Hematopoietic multipotent progenitor cell treated with erythropoietin and hydrocortisone succinate and interleukin-3 and kit ligand, for 6 days (in vitro differentiated cells): ENCODE measurements at places on chromosomes 7 and 10.

DNA sequence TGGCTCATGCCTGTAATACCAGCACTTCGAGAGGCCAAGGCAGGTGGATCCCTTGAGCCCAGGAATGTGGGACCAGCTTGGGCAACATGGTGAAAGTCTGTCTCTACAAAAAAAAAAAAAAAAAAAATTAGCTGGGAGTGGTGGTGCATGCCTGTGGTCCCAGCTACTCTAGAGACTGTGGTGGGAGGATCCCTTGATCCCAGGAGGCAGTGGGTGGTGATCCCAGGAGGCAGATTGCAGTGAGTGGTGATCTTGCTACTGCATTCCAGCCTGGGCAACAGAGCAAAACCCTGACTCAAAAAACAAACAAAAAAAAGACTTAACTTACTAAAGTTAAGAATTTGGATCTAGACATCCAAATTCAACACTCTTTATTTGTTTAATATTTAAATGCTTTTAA lies 10.2 kb upstream of the ADO start:
- no peak for DNase-seq

GRCh38 chr7:39407137-39407536 lies 159.1 kb upstream of the YAE1 start:
- peak; percentile 13 for DNase-seq

GRCh38 chr7:151312831-151313809 lies 28.5 kb upstream of the NUB1 start:
- no peak for DNase-seq

DNA sequence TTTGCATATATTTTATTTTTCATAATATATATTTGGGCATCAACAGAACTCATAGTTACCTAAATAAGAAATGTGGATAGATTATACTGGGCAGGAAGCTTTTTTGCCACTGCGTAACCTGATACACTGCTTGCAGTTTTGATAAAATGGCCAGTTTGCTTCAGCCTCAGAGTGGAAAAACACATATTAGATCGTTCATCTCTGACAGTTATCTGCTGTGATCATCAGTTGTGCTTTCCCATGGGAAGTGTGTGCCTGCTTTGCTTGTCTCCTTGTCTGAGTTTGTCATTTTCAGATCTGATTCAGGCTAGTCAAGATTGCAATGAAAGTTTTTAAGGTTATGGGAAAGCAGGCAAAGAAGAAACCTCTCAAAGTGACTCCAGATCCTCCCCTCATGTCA lies 54.0 kb downstream of the ADAM12 start:
- no peak for DNase-seq

DNA sequence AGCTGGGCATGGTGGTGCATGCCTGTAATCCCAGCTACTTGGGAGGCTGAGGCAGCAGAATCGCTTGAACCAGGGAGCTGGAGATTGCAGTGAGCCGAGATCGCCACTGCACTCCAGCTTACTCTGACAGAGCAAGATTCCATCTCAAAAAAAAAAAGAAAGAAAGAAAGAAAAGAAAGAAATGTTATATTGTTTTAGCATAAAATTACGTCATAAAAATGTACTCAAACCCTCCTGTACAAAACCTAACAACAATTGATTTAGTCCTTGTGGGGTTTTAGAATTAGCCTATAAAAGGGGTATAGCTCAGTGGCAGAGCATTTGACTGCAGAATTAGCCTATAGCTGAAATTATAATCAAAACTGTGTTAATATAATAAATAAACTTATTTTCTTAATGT lies 27.9 kb downstream of the PIK3AP1 start:
- no peak for DNase-seq

DNA sequence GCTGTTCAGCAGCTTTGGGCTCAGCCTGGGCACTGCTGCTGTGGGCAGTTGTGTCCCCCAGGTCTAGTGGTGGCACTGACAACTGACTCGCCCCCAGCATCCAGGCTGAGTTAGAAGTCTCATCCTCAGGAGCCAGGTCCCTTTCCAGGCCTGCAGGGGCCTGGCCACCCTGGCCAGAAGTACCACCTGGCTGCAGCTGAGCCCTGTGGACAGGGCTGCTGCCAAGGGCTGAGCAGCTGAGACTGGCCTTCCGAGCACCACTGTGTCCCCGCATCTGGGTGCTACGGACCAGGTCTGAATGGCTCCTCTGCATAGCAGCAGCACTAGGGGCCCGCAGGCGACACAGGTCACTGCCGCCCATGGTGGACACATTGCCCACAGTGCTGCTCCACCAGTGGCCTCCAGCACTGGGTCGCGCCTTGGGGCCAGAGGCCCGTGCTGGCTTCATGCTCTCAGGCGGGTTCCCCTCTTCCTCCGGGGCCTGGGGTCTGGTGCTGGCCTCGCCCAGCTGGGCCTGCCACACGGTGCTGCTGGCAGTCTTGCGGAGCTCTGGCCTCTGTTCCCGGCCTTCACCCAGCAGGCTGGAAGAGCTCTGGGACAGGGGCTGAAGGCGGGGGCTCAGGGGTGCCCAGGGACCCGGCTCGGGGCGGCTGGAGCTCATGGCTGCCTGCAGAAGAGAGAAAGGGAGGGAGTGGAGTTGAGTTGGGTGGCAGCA lies 6.2 kb downstream of the GPRIN2 start:
- DNase-seq, result no peak

GRCh38 chr10:124722798-124723783 lies 21.1 kb downstream of the FAM53B start:
- DNase-seq, result no peak

DNA sequence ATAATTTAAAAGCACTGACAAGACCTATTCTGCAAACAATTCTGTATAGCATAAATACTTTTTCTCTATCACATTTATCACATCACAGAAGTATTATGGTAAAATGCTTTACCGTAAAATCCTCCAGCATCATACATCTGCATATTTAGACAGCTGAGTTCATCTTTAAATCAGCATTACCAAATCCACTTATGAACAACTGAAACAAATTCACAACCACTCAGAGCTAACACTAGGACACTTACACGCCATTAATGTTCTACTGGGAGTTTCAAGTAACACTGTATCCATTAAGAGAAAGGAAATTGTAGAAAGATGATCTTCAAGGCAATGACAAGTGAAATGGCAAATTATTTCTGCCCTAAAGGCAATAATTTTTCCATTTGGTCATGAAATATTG lies 105.7 kb upstream of the DKK1 start:
- DNase-seq, result no peak

DNA sequence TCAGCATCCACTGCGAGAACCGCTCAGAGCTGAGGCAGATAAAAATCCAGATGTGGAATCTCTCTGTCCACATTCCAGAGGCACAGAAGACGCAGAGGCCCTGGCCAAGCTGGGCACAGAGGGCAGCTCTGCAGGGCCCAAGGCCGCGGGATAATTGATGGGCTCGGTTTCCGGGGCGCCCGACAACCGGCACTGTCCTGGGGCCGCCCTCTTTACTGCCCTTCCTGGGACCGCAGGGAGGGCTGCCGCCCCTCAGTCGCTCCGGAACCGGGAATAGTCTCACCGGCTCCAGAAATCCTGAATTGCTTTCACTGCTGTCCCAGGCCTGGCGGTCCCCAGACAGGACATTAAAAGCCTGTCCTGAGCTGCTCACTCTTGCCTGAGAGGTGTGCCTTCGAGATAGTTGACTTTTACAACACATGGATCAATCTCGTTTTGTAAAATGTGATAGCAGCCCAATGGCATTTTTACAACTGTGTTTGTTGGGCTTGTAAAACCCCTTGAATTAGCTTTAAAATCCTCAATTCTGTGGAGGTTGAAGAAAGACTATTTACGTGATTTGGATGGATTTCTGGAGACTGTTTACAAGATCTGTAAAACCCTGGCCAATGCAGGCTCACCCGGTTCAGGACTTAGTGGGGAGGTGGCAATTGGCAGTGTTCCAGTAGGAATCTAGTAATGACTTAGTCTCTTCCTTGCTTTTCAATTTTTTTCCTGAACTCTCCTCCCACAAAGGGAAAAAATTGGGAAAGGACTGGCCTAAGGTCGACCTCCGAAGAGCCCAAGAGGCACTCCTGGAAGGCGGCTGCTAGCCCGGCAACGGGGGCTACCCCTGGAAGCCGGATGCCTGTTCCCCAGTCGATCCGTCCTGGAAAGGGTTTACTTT lies 1.4 kb upstream of the HOXA6 start:
- no peak for DNase-seq

DNA sequence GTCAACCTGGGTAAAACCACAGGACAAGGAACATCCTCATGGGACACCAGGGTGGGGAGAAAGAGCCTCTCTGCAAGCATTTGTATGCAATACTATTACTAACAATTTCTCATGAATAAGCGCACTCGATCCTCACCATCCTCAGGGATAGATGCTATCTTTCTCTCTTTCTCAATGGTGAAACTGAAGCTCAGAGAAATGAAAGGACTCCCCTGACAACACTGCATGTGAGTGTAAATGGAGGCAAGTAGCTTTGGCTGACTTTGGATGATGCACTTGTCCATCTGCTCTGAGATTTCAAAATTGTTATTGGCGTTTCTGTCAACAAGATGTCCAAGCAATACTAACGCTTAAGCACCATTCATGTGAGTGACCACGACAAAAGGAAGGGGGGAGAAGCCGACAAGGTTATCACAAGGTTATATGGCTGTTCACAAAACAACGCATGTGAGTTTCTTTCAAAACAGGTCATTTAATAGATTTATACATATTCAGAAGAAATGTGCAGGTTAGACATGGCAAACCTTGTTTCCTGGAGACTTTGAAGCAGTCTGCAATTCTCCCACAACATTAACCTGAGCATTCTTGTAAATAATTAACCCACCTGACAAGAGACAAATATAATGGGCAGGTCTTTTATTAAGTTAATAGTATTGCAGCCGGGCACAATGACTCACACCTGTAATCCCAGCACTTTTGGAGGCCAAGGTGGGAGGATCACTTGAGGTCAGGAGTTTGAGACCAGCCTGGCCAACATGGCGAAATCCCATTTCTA lies 54.0 kb downstream of the IFIT5 start:
- no peak for DNase-seq

DNA sequence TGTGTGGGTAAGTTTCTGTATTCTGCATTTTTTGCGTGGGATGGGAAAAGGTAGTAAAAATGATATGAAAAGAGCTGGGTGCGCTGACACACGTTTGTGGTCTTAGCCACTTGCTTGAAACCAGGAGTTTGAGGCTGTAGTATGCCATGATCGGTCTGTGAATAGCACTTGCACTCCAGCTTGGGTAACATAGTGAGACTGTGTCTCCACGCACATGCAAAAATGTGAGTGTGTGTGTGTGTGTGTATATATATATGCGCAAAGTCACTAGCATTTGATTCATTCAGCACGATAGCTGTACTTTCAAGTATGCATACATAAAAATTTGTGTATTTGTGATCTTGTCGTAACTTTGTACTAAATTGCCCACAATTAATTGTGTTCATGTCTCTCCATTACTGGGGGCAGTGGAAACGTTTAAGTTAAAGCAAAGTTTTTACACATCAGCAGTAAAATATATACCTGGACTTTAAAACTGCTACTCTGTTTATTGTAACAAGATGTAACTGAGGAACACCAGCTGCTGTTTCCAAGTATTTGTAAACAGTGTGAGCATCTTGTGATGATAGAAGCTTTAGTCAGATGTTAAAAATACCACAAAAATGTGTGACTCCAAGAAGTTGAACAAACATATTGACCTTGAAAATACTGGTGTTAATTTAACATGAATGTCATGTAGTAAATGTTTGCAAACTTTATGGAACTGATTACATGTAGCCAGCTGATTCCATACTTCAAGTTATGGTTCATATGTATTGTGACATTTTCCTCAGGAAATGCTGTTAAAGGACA lies 1.6 kb downstream of the ZRANB1 start:
- DNase-seq, result no peak

GRCh38 chr10:66832781-66833422 lies 92.9 kb upstream of the LRRTM3 start:
- DNase-seq, result no peak

- peak; percentile 45 for DNase-seq
Measured at GRCh38 chr10:3666525-3667302, 118.3 kb downstream of the KLF6 start.

DNA sequence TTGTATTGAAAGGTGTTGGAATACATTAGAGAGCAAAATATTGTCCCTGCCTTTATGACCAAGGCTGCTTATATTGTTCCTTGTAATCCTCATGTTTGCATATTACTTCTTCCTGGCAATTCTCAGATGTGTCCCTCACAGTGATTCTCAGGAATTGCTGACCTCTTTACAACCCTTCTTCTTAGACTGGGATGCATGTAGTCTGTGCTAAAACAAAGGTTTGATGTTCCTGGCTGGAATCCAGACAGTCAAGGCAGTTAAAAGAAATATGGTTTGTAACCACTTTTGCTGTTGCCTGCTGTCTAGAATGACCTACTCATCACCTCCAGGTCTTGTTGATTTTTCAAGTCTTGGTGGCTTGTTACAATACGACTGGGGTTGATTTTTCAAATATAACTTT lies 367.6 kb downstream of the HGF start:
- no peak for DNase-seq

- DNase-seq, result no peak
Measured at GRCh38 chr7:2724453-2725177, 36.6 kb downstream of the AMZ1 start.

DNA sequence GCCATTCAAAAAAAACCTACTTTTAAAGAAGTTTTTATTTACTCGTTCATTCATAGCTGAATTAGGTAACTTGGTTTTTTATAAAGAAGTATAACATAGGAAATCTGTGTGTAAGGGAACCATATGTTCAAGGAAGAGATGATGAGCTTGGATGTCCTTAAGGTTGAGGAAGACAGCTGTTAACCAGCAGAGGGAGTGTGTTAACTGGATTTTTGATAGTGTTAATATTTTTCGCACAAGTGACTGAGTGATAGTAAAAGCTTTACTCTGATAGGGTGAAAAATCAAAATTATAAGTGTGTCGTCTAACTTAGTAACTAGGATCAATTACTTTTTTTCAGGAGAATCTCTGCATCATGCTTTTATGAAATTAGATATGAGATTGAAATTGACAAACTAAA lies 134.7 kb downstream of the ARL5B start:
- DNase-seq, result peak; percentile 3

GRCh38 chr7:133371616-133372015 lies 118.7 kb downstream of the EXOC4 start:
- DNase-seq, result no peak

DNA sequence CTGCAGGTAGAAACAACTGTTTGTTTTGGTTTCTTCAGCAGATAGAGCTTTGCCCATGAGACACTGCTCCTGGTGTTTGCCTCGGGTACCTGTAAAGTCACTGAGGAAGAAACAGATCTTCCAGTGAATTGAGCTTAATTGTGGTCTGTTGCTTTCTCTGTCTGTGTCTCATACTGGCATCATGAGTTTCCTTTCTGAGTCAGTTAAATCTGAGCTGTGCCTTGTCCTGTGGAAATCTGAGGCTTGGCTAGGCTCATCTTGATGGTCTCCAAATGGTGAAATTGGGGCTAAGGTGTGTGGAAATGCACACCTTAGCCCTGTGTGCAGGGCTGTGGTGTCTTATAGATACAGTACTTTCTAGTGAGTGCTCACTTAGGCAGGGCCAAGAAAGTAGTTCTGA lies 67.4 kb downstream of the GBF1 start:
- no peak for DNase-seq

- DNase-seq, result no peak
Measured at GRCh38 chr10:48611133-48611532, 6.3 kb upstream of the ARHGAP22 start.

GRCh38 chr10:92239600-92240288 lies 51.1 kb downstream of the CPEB3 start:
- peak; percentile 46 for DNase-seq
